AG04450 (cell line): ENCODE measurements at places on chromosomes 16 and 17.

GRCh38 chr17:80649672-80650330 is 105.2 kb downstream of the RPTOR start:
- DNase-seq = peak; percentile 45

- no peak for DNase-seq
Observed at GRCh38 chr16:2596747-2597559, 59.1 kb downstream of the PDPK1 start.

- no peak for DNase-seq
Observed at GRCh38 chr17:79331492-79331891, 256.9 kb downstream of the ENGASE start.

DNA sequence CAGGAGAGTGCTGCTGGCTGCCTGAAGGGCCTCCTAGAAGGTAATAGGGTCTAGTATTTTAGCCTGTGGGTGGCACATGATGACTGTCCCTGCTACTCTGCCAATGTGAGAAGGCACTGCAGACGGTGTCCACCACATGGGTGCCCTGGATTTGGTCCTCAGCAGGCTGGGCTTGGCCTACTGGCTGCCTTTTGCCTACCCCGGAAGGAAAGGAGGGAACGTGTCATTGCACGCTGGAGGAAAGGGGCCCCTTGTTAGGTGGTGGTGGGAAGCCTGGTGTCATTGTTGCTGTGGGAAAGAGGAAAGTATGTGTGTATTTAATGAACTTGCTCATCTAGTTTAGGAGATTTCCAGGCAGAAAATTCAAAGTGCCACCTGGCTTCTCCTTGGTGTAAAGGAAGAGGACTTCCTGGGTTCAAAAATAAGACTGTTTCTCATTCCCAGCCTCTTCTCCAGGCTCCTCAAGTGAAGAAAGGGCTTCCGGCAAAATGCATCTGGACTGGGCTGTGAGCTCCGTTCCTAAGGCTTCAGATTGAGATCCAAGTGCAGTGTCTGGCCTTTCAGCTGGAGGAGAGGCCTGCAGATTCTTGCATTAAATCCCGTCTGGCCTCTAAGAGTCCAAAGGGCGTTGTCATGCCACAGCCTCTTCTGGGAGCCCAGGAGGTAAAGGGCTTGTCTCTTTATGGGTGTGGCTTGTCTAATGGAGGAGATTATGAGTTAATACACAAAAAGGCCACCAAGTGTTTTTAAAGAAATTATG is 55.1 kb downstream of the RPTOR start:
- DNase-seq = no peak

DNA sequence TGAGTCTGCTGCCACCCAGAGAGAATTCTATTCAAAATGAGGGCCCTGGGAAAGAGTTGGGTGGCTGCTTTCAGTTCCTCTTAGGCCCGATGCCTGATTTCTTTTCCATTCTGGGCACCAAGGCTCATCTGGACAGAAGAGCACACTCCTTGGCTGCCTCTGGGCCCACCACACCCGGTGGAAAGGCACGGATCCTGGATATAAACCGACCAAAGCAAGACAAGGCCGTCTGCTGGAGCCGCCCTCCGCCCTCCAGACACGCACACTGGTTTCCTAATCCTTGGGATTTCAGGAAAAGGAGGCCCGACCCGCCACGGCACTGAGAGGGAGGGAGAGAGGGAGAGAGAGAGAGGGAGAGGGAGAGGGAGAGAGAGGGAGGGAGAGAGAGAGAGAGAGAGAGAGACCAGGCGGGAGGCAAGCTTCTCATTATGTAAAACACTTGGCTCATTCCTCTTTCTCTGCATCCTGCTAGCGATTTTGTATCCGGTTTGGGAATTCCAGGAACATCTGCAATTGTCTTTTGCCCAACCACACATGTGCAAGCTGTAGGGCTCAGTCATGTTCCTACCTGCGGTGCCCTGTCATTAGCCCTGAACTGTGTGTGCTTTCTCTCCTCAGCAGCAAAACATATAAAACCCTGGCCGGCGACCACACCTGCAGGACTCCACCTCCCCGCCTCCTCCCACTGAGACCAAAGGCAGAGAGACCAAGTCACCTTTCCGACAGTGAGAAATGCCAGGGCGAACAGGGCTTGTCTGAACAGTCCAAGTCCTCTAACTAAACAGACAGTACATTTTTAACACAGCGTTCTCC is 347.2 kb downstream of the SOX9 start:
- no peak for DNase-seq

DNA sequence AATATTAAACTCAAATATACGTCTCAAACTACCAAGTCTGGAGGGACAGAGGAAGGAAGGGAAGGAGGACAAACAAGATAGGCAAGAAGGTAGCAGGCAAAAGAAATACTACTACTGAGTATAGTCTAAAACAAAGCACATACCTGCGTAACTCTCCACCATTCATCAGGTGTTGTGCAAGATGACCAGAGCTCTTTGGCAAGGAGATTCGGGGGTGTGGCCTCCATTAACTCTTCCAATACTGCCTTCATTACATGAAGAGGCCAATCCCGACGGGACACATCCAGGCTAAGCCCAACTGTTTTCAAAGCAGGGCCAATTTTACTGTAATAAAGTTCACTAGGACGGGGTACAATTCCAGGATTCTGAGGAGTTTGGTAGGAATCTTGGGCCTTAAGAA is 38.2 kb upstream of the ARL6IP1 start:
- no peak for DNase-seq
